Renal cortex interstitium (tissue), 15 donors: ENCODE measurements at places on chromosomes 16 and 17.

- no peak for DNase-seq
These were observed 194.7 kb upstream of the MPHOSPH6 start for GRCh38 chr16:82364690-82365089.

- DNase-seq, result no peak
These were observed 68.3 kb downstream of the MAF start for GRCh38 chr16:79532273-79532672.

- no peak for DNase-seq
These were observed 14.2 kb downstream of the B4GALNT2 start for GRCh38 chr17:49146620-49147306.

GRCh38 chr17:49495842-49496182, 719 bp downstream of the NGFR start:
- no peak for DNase-seq

DNA sequence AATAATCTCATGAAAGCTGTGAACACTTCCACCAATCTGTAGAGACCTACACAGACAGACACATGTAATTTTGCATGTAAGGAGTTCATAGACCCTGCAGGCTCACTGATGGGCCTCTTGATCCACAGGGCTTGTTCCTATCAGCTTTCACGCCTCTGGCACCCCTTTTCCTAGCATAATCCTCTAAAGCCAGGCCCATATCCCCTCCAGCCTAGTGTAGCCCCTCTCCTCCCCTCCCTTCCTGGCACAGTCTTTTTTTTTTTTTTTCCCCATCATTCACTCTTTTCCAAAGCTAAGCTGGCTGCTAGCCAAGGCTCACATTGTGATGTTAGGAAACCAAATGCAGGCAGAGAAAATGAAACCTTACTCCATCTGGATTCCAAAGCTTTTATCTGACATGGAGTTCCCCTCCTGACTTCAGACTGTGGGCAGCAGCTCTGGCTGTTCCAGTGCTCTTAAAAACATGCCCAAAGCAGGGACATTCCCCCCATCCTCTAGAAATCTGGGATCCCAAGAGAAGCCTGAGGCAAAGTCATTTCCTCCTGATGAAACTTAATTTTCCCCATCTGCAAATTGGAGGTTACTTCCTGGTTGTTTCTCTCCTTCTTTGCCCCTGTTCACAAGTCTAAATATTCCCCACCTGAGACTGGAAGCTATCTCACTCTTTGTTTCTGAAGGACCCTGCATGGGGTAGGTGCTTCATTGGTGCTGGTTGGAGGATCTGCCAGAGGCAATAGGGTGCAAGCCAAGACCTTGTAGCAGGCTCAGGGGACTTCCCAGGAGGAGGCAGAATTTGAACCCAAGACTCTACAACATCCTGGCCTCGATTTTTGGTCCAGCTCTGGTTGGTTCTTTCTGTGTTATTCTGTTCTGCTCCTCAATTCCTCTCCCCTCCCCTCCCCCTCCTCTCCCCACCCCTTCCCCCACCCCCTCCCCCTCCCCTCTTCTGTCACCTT, 9.9 kb upstream of the CCL5 start:
- DNase-seq, result peak; percentile 52

GRCh38 chr17:42508426-42509165, 27.4 kb upstream of the NAGLU start:
- DNase-seq, result no peak

DNA sequence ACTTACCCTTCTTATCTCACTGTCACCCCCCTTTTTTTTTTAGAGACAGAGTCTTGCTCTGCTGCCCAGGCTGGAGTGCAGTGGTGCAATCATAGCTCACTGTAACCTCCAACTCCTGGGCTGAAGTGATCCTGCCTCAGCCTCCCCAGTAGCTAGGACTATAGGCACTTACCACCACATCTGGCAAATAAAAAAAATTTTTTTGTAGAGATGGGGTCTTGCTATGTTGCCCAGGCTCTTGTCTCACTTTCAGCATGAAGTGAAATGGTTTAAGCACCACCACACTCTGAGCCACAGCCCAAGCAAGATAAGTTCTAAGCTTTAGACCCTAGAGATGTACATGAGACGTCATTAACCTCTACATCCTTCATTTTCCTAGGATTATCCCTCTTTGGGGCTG, 34.5 kb upstream of the EFCAB13 start:
- DNase-seq, result no peak

GRCh38 chr17:8285270-8286181, 2.9 kb upstream of the RANGRF start:
- DNase-seq, result no peak

GRCh38 chr17:2138761-2139160, 83.9 kb downstream of the HIC1 start:
- peak; percentile 49 for DNase-seq

DNA sequence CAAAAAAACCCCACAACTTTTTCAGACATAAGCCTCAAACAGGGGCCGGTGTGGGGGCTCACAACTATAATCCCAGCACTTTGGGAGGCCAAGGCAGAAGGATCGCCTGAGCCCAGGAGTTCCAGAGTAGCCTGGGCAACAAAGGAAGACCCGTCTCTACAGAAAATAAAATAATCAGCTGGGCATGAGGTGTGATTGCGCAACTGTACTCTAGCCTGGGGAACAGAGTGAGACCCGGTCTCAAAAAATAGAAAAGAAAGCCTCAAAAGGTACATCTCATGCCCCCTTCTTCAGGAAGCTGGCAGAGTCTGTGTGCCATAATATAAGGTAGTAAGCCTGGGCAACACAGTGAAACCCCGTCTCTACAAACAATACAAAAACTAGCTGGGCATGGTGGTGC, 3.2 kb downstream of the ZSWIM7 start:
- no peak for DNase-seq

DNA sequence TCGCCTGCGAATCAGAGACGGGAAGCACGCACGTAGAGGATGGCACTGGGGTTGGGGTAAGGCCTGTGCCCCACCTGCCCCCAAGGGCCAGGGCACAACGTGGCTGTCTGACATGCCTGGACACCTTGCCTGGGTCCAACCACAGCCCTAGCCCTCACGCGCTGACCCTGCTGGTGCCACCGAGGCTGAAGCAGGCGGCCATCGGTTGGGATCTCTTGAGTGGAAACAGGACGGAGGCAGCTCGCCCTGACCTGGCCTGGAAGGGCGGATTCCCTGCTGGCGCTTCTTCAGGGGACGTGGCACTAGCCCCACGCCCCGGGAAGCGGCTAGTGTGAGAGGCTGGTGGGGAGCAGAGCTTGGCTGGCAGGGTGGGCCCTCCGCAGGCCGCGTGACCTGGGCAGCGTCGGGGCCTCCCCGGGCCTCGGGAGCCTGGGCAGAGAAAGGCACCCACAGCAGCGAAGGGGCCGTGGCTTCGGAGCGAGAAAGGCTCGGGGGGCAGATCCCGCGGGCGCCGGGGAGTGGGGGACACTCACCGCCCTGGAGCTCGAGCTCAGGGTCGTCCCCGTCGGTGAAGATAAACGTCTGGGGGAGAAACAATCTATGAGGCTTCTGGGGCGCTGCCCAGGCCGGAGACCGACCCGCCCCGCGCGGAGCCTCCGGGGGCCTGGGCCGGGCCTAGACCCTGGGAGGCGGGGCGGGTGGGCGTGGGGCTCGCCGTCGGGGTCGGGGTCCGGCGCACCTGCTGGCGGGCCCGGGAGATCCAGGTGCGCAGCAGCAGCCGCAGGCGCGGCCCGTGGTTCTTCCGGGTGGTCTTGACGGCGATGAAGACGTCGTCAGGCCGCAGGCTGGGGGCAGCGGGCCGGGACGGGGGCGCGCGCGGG, 610 bp downstream of the RFNG start:
- DNase-seq, result no peak

GRCh38 chr17:349666-350065, 2.9 kb downstream of the RPH3AL start:
- no peak for DNase-seq

DNA sequence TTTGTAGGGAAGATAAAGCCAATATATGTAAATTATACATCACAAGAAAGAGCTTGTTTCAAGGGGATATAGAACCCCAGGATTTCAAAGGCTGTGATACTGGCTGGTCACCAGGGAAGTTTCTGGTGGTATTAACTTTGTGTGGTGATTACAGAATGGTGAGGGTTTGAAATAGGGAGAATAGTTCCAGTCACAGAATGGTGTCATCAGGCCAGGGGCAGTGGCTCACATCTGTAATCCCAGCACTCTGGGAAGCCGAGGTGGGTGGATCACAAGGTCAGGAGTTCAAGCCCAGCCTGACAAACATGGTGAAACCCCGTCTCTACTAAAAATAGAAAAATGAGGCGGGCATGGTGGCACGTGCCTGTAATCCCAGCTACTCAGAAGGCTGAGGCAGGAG, 183.8 kb upstream of the XYLT1 start:
- no peak for DNase-seq

- no peak for DNase-seq
These were observed 21.4 kb downstream of the ALOX15B start for GRCh38 chr17:8060274-8060673.

- no peak for DNase-seq
These were observed 63.0 kb downstream of the TMEM100 start for GRCh38 chr17:55659661-55660060.
